ENCODE measurements at places on chromosomes 16 and 17.

- no peak overlapping the region for H3K4me3 ChIP-seq
- no peak for DNase-seq
- H3K27me3 ChIP-seq, result no peaks in the 10 kb centered on the region
Measured at GRCh38 chr16:4325253-4325758, 9.4 kb downstream of the GLIS2 start.

DNA sequence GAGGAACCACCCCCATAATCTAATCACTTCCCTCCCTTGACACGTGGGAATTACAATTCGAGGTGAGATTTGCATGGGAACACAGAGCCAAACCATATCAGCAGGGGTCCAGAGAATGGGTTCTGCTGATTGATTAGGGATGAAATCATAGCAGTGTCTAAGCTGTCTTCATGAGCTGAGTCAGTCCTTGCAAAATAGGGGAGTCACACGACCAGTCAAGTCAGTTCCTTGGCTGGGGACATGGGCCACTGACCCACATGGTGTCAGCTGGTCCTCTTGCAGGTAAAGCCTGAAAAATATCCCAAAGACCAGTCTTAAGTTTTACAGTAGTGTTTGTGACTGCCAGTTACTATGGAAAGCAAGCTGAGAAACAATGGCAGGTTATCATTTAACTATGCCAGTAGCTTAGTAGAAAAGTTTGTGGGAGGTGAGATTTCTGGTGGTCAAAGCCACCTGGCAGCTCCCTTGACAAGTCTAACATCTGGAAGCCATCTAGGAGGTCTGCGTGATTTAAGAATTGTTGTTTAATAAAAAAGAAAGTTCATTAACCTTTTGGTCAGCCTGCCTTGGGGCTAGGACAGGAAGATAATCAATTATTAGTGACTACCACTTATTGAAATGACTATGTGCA, 15.7 kb upstream of the ATF7IP2 start:
- H3K4me3 ChIP-seq, result no peak overlapping the region
- no peak overlapping the region for H3K27ac ChIP-seq
- H3K36me3 ChIP-seq, result no peaks in the 10 kb centered on the region
- DNase-seq, result no peak

- no peak for DNase-seq
- H3K4me3 ChIP-seq, result no peak overlapping the region
- no peaks in the 10 kb centered on the region for H3K36me3 ChIP-seq
- H3K27ac ChIP-seq, result no peak overlapping the region
- H3K27me3 ChIP-seq, result peaks cover 88% of the 10 kb centered on the region
Measured at GRCh38 chr17:48726916-48727286, 1.6 kb downstream of the HOXB13 start.

DNA sequence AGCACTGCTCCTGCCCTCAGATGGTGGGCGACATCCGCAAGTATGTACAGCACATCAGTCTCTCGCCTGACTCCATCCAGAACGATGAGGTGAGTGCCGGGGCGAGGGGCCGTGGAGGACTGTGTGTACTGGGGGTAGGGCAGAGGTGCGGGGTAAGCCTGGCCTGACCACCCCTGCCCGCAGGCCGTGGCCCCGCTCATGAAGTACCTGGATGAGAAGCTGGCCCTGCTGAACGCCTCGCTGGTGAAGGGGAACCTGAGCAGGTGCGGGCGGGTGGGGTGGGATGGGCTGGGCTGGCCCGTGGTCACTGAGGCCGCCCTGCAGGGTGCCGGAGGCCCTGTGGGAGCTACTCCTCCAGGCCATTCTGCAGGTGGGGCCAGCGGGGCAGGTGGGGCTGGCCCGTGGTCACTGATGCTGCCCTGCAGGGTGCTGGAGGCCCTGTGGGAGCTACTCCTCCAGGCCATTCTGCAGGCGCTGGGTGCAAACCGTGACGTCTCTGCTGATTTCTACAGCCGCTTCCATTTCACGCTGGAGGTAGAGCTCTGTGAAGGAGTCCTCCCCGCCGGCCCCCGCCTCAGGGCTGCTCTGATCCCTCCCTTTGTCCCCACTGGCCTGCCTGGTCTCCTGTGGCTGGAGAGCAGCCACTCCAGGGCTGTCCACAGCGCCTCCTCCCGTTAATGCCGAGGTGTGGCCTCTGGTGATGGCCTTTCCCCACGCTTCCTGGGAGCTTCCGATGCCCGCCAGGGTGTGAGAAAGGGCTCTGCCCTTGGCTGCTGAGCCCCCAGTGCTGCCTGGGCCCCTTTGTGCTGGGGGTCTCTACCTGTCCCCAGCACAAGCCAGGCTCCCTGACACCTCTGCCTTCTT, 5.0 kb downstream of the TSR3 start:
- DNase-seq, result no peak
- H3K27ac ChIP-seq, result no peak overlapping the region
- H3K36me3 ChIP-seq, result peaks cover 26% of the 10 kb centered on the region
- no peaks in the 10 kb centered on the region for H3K27me3 ChIP-seq

GRCh38 chr17:48553826-48554225, 8.9 kb upstream of the HOXB2 start:
- H3K4me1 ChIP-seq, result peaks cover 1% of the 10 kb centered on the region
- no peak for DNase-seq
- H3K27ac ChIP-seq, result no peak overlapping the region
- no peaks in the 10 kb centered on the region for H3K36me3 ChIP-seq
- H3K4me3 ChIP-seq, result no peak overlapping the region

DNA sequence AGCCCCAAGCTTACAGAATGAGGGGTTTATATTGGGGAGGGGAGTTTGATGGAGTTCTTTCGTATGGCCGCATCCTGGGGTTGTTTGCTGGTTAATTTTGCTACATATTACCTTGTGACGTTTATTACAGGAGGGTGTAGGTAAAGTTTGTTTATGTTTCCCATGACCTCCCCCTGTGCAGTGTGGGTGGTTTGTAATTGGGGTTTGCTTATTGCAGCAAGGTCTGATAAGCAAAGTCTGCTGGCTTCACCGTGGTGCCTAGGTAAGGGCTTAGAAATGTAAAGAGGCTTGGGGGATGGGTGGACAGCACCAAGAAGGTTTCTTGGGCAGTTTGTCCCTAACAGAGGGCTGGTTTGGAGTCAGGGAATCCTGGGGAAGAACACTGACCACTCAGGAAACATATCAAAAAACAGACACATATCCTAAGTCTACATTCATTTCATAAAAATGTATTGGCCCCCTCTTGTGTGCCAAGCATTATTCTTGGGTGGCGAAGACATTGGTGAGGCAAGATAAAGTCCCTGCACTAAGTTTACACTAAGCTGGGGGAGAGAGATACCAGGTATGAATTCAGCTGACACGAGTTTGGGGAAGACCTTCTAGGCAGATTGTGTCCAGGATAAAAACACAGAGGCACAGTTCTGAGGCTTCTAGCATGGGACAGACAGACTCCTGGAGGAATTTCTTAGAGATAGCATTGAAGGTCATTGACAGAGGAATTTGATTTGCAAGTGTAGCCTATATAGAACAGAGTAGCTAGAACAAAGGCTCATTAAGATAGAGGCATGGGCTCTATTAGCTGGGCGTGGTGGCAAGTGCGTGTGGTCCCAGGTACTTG, 9.5 kb downstream of the ZNF764 start:
- no peak overlapping the region for H3K27ac ChIP-seq
- no peak for DNase-seq
- peaks cover 23% of the 10 kb centered on the region for H3K4me1 ChIP-seq
- no peaks in the 10 kb centered on the region for H3K27me3 ChIP-seq
- no peaks in the 10 kb centered on the region for H3K36me3 ChIP-seq

- no peaks in the 10 kb centered on the region for H3K27me3 ChIP-seq
- peaks cover 5% of the 10 kb centered on the region for H3K4me1 ChIP-seq
- DNase-seq, result no peak
- H3K27ac ChIP-seq, result no peak overlapping the region
Measured at GRCh38 chr17:28112606-28113005, 70.1 kb downstream of the NLK start.

GRCh38 chr17:80569924-80570323, 25.3 kb downstream of the RPTOR start:
- no peak for DNase-seq
- H3K36me3 ChIP-seq, result no peaks in the 10 kb centered on the region

- H3K36me3 ChIP-seq, result peaks cover 38% of the 10 kb centered on the region
- H3K4me3 ChIP-seq, result peak overlapping the region; percentile 42
- peak overlapping the region; percentile 13 for H3K27ac ChIP-seq
- peak; percentile 56 for DNase-seq
Measured at GRCh38 chr16:1379304-1380076, 27.8 kb downstream of the GNPTG start.

DNA sequence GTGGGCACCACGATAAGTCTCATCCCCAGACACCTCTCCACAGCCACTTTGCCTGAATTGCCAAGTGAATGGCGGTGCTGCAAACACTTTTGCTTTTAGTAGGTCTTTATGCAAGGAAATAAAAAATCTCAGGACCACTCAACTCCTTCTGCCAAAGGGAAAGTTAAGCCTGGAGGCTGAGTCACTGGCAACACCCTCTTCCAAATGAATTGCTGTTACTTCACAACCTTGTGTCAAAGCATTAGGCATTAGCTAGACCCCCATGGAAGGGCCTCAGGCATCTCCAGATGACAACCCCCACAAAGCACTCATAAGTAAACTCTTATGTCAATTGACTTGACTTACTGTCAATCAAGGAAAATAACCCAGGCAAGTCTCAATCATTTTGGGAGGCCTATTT, 43.0 kb downstream of the RNF112 start:
- no peaks in the 10 kb centered on the region for H3K27me3 ChIP-seq
- no peak overlapping the region for H3K27ac ChIP-seq

- DNase-seq, result no peak
- H3K4me1 ChIP-seq, result no peaks in the 10 kb centered on the region
- no peak overlapping the region for H3K4me3 ChIP-seq
- H3K36me3 ChIP-seq, result no peaks in the 10 kb centered on the region
- H3K27me3 ChIP-seq, result no peaks in the 10 kb centered on the region
- H3K27ac ChIP-seq, result no peak overlapping the region
Measured at GRCh38 chr16:73214825-73215677, 167.1 kb upstream of the ZFHX3 start.

DNA sequence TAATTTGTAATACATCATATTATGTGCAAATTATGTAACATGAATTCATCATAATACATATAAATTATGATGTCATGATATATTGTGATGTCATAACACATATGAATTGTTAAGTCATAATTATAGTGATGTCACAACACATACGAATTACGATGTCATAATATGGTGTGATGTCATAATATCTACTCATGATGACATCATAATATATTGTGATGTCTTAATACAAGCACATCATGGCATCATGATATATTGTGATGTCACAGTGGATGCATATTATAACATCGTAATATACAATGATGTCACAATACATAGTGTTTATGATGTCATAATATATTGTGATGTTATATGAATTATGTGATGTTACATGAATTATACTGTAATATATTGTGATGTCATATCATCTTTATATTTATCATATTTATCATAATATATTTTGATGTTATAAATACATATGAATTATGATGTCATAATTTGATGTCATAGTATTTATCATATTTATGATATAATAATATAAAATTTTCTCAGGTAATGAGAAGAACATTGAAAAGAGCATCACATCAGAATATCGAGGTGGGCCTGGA, 1793.0 kb downstream of the TP53TG3F start:
- no peaks in the 10 kb centered on the region for H3K36me3 ChIP-seq
- DNase-seq, result no peak
- no peaks in the 10 kb centered on the region for H3K4me1 ChIP-seq
- no peak overlapping the region for H3K27ac ChIP-seq

GRCh38 chr16:81821436-81822128, 42.5 kb downstream of the PLCG2 start:
- no peak overlapping the region for H3K27ac ChIP-seq
- H3K4me1 ChIP-seq, result no peaks in the 10 kb centered on the region
- no peaks in the 10 kb centered on the region for H3K36me3 ChIP-seq

DNA sequence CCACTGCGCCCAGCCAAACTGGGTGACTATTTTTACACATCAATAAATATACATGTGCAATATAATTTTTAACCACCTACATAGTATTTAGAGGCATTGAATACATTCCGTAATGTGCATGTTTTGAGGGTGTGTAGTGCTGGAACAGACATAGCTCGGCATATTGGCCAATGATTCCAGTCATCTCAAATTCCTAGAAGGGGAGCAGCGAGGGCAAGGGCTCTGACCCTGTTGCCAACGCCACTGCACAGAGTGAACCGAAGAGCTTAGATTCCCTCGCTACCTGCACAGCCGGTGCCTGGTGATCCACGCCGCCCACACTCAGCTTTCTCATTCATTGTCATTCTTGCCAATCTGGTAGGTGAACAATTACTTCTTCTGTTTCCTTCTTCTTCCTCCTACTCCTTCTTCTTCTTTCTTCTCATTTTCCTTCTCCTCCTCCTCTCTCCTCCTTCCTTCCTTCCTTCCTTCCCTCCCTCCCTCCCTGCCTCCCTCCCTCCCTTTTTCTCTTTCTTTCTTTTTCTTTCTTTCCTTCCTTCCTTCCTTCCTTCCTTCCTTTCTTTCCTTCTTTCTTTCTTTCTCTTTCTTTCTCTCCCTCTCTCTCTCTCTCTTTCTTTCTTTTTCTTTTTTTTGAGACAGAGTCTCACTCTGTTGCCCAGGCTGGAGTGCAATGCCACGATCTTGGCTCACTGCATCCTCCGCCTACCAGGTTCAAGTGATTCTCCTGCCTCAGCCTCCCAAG, 26.3 kb upstream of the ATP2A3 start:
- H3K4me1 ChIP-seq, result no peaks in the 10 kb centered on the region
- no peaks in the 10 kb centered on the region for H3K36me3 ChIP-seq
- no peak overlapping the region for H3K4me3 ChIP-seq
- H3K27me3 ChIP-seq, result no peaks in the 10 kb centered on the region
- DNase-seq, result no peak

- H3K36me3 ChIP-seq, result peaks cover 2% of the 10 kb centered on the region
- H3K4me1 ChIP-seq, result no peaks in the 10 kb centered on the region
- no peak for DNase-seq
- no peaks in the 10 kb centered on the region for H3K27me3 ChIP-seq
- no peak overlapping the region for H3K27ac ChIP-seq
Measured at GRCh38 chr17:69434164-69434579, 19.7 kb downstream of the MAP2K6 start.

DNA sequence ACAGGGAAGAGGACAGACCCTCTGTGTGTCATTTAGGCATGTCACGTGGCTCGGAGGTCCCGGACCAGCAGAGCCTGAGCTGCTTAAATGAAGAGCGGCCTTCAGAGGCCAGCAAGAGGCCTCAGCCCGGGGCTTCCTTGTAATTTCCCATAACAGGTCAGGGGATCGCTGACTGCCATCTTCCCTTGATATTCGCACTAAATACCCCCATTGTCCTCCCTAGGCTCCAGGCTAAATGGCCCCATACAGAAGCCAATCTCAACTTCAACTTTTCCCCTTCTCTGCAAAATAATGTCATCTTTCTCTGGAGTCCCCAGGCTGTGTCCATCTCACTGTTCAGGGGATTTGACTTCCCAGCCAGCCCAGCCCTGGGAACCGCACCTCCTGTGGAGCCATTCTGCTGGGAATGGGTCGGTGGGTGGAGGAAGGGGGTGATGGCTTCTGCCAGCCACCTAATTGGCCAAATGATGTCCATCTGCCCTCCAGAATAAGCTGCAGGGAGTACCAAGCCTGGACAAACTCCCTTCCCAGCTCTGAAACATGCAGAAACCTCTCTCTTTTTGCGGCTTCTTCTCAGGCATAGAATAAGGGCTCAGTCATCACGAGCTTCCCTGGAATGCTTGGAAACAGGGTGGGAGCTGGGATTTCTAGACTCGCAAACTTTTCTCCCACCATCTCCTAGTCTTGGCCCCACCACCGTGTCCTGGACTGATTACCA, 129.9 kb downstream of the SDK2 start:
- no peak overlapping the region for H3K4me3 ChIP-seq
- no peak for DNase-seq
- no peaks in the 10 kb centered on the region for H3K27me3 ChIP-seq
- no peaks in the 10 kb centered on the region for H3K4me1 ChIP-seq
